GM23248 (cell line): ENCODE measurements at places on chromosomes 6 and 20.
A peak's percentile ranks its signal among the peaks of the same experiment; 100 is the strongest.

DNA sequence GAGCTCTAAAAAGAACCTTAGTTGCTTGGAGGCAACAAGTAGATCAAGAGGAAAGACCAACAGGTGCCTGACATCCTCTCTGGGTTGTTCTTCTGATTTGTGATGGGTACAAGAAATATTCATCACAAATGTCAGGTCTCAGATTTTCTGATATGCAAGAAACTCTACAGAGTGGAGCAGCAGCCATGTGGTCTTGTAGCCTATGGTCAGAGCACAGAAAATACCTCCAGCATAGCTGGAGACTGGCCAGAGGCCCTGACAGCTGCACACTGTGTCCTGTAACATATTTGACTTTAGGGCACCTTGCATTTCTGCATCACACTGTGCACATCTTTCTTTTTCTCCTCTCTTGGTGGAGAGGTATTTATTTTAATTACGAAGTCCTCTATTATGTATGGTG, 116.3 kb downstream of the GMPR start:
- DNase-seq = no peak

GRCh38 chr6:147434076-147434475, 74.4 kb upstream of the SAMD5 start:
- no peak for DNase-seq

- peak; percentile 56 for DNase-seq
Measured at GRCh38 chr6:13953061-13953705, 28.4 kb downstream of the RNF182 start.

GRCh38 chr20:10172998-10173655, 45.5 kb upstream of the SNAP25 start:
- no peak for DNase-seq

DNA sequence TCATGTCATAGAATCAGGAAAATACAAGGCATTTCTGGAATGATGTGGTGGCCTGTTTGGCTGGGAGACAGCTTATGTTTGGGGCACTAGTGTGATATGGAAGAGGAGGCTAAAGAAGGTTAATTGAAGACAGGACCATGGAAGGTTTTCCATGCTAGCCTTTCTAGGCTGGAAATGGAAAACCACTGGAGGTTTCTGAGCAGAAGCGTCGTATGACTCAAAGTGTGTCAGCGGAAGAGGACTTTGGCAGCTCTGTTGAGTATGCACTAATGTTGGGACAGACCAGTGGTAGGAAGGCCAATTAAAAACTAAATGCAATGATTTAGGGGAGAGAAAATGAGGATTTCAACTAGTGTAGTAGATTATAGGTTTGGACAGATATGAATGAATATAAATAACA, 413.1 kb downstream of the PLCB1 start:
- DNase-seq = peak; percentile 80

GRCh38 chr6:90249458-90249857, 47.2 kb downstream of the BACH2 start:
- no peak for DNase-seq

GRCh38 chr20:38591474-38592410, 9.9 kb upstream of the ARHGAP40 start:
- DNase-seq = no peak

- peak; percentile 97 for DNase-seq
Measured at GRCh38 chr6:3612341-3613041, 139.0 kb downstream of the PXDC1 start.

- no peak for DNase-seq
Measured at GRCh38 chr6:2471472-2471871, 226.1 kb upstream of the GMDS start.

GRCh38 chr6:4727217-4727616, 49.0 kb upstream of the CDYL start:
- DNase-seq = peak; percentile 9

- no peak for DNase-seq
Measured at GRCh38 chr6:136887953-136888352, 34.1 kb upstream of the SLC35D3 start.

- DNase-seq = peak; percentile 20
Measured at GRCh38 chr6:134077301-134077700, 24.9 kb upstream of the SLC2A12 start.

DNA sequence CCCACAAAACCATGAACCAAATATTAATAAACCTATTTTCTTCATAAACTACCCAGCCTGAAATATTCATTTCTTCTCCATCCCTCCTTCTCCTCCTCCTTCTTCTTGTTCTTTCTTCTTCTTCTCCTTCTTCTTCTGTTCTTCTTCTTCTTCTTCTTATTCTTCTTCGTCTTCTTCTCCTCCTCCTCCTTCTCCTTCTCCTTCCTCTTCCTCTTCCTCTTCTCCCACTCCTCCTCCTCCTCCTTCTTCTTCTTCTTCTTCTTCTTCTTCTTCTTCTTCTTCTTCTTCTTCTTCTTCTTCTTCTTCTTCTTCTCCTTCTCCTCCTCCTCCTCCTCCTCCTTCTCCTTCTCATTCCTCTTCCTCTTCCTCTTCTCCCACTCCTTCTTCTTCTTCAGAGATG, 5.0 kb upstream of the TMEM74B start:
- no peak for DNase-seq

- peak; percentile 74 for DNase-seq
Measured at GRCh38 chr6:33147807-33148666, 44.2 kb downstream of the COL11A2 start.

DNA sequence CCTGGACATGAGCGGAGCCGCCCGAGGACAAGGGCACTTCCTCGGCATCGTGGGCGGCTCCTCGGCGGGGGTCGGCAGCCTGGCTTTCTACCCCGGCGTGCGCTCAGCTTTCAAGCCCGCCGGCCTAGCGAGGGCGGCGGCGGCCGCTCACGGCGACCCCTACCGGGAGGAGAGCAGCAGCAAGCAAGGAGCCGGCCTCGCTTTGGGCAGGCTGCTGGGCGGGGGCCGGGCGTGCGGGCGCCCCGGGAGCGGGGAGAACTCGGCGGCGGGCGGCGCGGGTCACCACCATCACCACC, 6.7 kb downstream of the PRDM13 start:
- DNase-seq = peak; percentile 60

GRCh38 chr20:51059862-51060261, 37.0 kb upstream of the KCNG1 start:
- DNase-seq = peak; percentile 64

DNA sequence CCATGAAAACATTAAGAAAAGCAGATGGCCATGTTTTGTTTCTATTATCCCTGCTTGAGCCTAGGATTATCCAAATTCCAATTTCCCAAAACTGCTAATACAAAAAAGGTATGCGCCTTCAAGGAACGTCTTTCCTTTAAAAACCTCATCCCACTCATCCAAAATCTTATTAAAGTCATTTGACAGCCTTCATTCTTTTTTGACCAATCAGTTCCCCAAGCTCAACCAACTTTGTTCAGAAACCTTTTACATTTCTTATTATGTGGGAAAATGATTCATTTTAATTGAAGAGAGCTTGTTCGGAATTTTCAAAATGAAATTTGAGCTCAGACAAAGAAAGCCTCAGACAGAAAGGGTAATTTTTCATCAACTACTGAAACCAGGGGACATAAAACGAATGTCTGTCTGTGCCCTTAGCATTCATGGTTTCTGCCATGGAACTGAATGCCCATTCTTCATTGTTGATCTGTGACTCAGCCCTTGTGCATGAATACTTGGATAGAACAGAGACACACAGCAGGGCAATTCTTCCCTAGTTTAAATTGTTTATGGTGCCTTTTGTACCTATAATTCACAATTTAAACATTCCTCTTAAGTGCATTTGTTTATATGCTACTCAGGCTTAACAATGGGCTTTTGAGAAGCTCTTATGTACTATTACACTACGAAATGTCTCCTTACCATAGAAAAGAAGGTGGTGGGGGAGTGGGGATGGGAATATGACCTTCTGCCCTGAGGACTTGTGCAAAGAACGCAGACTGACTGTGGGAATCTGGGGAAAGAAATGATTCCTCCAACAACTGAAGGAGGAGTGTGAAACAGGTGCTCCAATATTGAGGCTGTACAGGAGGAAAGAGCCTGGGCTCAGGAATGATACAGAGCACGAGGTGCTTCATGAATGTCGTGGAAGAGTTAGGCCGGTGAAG, 49.8 kb upstream of the ERVFRD-1 start:
- peak; percentile 48 for DNase-seq

DNA sequence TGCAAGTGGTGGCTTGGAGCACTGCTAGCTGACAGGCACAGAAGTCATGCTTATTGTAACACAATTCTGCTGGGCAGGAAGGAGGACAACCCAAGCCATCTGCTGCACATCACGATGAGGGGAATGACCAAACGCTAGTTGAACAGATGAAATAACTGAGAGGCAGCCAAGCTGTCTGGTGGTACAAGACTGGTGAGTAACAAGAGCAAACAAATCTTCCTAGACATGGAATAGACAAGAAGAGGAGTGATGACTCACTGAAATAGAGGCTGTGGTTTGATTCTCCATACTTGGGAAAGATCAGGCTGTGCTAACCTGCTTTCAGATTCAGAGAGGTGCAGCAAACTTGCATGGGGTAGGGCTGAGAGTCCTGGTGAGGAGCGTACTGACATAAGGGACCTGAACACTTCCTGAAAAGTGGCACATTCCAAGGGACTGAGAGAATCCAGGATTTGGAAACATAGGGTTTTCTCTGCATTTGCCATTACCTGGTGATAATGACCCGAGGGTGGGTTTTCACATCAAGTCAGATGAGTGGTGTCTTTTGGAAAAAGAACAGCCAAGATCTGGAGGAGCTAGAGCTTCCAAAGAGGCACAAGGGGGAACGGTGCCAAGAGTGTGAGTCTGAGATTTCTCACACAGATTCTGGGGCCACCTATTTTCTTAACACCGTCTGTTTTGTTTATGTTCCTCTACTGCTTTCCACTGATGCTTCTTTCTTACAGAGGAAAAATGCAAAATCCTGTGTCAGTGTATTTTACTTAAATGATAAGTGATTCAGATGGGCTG, 60.0 kb downstream of the PRL start:
- DNase-seq = peak; percentile 87
